Endothelial cell (in vitro differentiated cells): ENCODE measurements at places on chromosomes 6 and 20.

- DNase-seq = peak; percentile 28
These were observed 2.6 kb upstream of the BPIFB4 start for GRCh38 chr20:33076662-33077372.

GRCh38 chr6:162261598-162261997 lies 466.0 kb downstream of the PRKN start:
- DNase-seq = no peak

- peak; percentile 98 for DNase-seq
These were observed at the start of gene ACSS2 for GRCh38 chr20:34876406-34877282. ACSS2 (plus strand) TSS chr20:34876612; CDS start chr20:34876646, 34 bp downstream.

GRCh38 chr6:29685718-29686326 lies 4.9 kb upstream of the ZFP57 start:
- peak; percentile 47 for DNase-seq

GRCh38 chr20:23298155-23298554 lies 52.4 kb upstream of the NXT1 start:
- DNase-seq = no peak

DNA sequence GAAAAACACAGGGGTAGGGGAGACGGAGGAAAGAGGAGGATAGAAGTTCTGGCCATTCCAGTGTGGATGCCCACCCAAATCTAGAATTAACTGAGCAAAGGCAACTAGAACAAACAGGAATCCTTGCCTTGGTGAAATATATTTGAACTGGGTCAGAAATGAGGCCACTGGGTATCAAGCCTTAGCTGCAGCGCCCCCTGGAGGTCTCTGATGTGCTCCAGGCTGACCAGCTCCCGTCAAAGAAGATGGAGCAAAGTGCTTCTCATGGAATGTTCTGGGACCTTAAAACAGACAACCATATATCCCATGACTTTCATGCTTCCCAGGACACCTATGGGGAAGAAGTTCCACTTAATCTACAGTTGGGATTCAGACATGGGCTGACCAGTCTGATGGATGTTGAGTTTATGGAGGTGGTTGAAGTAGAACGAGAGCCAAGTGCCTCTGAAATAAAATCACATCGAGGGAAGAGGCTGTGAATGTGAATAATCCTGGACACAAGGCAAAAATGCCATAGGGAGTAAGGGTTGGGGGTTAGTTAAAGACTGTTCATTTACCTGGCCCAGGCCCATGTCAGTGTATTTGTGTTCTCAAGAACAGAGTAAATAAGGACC lies 50.4 kb downstream of the HLA-DPB1 start:
- peak; percentile 73 for DNase-seq

GRCh38 chr6:110618591-110619267 lies 142.3 kb upstream of the SLC22A16 start:
- peak; percentile 26 for DNase-seq

DNA sequence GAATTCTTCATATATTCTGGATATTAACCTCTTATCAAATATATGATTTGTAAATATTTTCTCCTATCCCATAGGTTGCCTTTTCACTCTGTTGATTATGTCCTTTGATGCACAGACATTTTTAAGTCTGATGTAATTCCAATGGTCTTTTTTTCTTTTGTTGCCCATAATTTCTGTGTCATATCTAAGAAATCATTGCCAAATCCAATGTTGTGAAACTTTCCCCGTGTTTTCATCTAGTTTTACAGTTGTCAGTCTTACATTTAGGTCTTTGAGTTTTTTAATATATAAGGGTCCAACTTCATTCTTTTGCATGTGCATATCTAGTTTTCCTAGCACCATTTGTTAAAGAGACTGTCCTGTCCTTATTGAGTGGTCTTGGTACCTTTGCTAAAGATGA lies 111.5 kb downstream of the SESN1 start:
- DNase-seq = no peak

GRCh38 chr6:130598021-130598989 lies 228.9 kb upstream of the SMLR1 start:
- no peak for DNase-seq

- DNase-seq = no peak
These were observed 341.9 kb downstream of the ARHGAP18 start for GRCh38 chr6:129368076-129368475.

DNA sequence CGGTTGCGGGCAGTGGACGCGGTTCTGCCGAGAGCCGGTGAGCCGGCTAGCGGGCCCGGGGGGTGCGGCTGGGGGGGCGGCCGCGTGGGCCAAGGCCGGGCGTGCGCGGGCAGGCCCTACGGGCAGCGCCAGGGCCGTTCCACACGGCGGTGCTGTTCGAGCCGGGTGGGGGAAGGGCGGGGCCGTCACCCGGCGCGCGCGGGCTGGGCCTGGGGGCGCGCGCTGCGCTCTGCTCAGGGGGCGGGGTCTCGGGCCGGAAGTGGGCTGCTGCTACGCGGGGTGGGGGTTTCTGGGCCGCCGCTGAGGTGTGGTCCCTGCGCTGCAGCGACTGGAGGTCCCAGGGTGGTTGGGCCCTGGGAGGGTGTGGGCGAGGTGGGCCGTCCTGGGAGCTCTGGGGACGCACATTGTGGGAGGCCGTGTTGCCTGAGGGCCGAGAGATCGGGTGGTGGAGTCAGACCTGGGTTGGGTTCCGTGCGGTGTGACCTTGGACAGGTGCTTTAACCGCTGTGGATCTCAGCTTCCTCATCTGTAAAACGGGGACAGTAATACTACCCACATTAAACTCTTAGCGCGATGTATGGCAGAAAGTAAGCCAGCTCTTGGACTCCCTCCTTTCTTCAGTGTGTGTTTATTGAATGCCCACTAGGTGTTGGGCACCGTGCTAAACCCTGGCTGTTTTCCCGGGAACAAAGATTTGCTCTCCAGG lies 391 bp downstream of the MAPRE1 start:
- peak; percentile 83 for DNase-seq

DNA sequence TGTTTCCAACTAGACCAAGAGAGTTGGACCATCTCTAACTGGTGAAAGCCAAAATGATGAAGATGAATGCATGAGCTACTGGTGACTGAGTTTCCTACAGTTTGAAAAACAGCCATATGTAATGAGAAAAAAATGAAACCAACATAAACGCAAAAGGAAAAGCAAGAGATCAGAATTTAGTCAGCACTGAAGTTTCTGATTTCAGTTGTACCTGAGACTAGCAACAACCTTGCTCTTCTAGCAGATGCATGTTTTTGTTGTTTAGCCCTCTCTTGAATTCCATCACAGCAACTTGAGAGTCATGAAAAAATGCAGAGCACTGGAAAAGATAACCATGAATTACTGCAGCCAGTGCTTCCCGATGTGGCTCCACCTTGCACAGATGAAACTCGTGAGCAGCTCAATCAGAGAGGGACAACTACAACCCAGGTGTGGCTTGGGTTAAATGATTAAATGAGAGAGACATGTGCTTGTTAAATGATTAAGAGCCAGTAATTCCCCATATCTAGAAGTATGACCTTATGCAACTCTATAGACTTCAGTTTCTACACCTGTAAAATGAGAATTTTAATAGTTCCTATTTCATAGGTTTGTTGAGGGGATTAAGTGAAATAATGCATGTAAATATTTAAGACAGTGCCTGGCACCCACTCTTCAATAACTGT lies 104.8 kb downstream of the ELOVL4 start:
- no peak for DNase-seq

GRCh38 chr20:33851842-33852466 lies 40.8 kb downstream of the CHMP4B start:
- DNase-seq = no peak

- no peak for DNase-seq
These were observed 89.9 kb downstream of the FIG4 start for GRCh38 chr6:109781001-109781400.

DNA sequence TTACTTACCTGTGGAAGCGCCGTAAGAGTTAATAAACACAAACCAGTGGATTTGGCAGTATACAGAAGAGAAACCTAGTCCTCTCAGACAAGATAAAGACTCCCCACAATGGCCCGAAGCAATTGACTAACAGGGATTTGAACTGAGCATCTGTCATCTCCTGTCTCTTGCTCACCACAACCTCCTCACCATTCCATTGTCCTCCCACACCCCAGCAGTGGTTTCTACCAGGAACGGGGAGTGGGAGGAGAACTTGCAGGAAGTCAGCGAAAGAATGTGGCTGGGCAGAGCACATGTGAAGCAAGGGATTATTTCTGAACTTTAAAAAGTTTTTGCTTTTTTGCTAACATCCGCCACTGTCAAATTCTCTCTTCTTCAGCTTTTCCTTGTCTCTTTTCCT lies 24.6 kb upstream of the TAAR1 start:
- DNase-seq = no peak
